ENCODE measurements at places on chromosomes 13 and 19.

- H3K27ac ChIP-seq = no peak overlapping the region
- no peak overlapping the region for H3K4me3 ChIP-seq
- H3K27me3 ChIP-seq = no peaks in the 10 kb centered on the region
- DNase-seq = no peak
- H3K4me1 ChIP-seq = no peaks in the 10 kb centered on the region
- no peaks in the 10 kb centered on the region for H3K36me3 ChIP-seq
Measured at GRCh38 chr19:5281588-5281987, 59.0 kb downstream of the PTPRS start.

DNA sequence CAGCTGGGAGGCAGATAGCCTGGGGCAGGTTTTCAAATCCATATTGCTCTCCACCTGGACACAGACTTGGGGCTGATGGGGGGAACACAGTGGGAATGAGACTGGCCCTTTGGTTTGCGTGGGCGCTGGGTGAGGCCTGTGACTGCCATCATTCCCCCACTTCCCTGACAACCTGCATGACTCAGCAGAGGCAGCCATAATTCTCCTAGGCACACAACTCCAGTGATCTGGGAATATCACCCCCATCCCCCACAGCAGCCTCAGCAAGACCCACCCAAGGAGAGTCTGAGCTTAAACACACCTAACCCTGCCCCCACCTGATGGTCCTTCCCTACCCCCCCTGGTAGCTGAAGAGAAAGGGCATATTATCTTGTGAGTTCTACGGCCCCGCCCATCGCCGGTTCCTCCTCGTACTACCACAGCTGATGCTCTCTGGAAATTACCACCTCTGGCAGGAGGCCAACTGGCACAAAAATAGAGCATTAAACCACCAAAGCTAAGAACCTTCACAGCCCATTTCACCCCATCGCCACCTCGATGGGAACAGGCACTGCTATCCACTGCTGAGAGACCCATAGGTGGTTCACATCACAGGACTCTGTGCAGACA lies 71.0 kb downstream of the RNF17 start:
- H3K4me3 ChIP-seq = no peak overlapping the region
- no peaks in the 10 kb centered on the region for H3K36me3 ChIP-seq
- H3K4me1 ChIP-seq = peaks cover 4% of the 10 kb centered on the region

DNA sequence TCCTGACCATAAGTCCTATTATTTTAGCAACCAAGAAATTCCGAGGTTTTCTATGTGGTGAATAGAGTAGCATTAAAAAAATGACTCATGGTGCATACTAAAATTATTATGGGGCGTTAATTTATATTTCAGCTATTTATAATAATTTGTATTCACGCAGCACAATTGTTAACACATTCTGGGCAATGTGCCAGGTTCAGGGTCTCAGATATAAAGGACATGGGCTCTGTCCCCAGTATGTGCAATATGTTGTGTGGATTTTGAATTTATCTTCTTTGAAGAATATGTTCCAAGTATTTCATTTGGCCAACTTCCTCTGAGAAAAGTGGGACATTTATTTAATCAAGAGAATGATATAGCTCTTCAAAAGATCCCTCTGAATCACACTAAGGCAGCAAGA lies 1434.7 kb upstream of the PRR20A start:
- H3K4me3 ChIP-seq = no peak overlapping the region
- H3K4me1 ChIP-seq = no peaks in the 10 kb centered on the region
- H3K27me3 ChIP-seq = no peaks in the 10 kb centered on the region
- H3K27ac ChIP-seq = no peak overlapping the region

DNA sequence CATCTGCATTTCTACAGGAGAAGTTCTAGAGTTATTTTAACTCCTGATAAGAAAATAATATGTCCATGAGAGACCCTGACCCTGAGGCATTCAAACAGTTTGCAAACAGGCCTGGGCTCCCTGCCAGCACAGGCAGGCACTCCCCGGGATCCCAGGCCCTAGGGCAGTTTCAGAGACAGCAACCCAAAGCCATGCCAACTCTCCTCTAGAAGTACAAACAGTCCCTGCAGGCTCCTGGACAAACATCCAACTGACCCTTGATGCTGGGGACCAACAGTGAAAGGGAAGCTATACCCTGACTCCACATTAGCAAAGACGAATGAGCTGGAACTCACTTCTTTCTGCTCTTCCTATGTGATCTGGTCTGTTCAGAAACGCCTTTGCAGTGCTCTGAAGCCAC lies 44.8 kb downstream of the CCDC70 start:
- H3K4me1 ChIP-seq = peaks cover 25% of the 10 kb centered on the region
- peaks cover 2% of the 10 kb centered on the region for H3K36me3 ChIP-seq
- no peak overlapping the region for H3K27ac ChIP-seq

DNA sequence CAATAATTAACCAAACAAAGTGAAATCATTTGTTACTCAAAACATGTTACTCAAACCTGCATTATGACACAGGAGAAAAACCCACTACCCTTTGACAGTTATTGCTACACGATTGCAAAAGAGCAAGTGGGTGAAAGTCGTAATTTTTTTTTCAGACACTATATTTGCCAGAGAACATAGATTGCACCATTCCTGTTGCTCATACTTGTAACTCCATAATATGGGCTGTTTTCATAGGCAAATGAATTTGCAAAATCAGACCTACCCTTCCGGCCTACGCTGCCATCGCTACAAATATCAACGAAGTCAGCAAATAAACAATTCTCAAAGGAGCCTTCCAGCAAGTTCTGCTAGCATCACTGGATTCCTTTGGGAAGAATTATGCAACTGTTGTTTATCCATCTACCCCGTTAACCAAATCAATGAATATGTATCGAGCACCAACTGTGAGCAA lies 396.5 kb downstream of the IRS2 start:
- no peaks in the 10 kb centered on the region for H3K36me3 ChIP-seq
- DNase-seq = no peak
- H3K4me3 ChIP-seq = no peak overlapping the region
- H3K27me3 ChIP-seq = no peaks in the 10 kb centered on the region
- H3K4me1 ChIP-seq = no peaks in the 10 kb centered on the region

DNA sequence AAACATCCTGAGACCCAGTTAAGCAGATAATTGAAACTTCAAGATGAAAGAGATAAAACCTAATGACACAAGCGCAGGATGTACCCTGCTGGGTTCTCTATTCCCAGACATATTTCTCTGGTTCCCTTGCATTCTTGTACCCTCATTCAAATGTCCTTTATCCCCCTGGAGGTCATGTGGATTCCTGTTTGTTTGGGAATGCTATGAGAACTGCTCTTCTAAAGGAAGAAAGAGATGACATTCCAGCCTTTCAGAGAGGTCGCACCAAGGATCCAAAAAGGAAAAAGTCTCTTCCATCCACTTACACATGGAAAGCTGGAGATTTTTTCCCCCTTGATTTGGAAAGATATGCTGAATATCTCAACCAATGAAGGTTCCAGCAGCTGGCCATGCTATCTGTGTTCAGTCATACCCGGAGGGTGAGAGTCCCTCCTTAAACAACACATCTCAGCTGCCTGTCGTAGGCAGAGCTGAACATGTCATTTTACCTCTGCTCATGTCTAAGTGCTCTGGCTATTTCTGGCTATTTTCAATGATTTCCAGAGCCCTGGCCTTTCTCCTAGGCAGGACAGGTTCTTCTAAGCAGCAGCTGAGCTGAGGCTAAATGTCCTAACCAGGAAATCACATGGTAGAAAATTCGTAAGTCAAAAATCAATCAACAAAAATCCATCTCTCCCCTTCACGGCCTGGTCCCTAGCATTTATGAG lies 52.5 kb downstream of the C13orf42 start:
- no peak for DNase-seq
- H3K4me3 ChIP-seq = no peak overlapping the region
- no peaks in the 10 kb centered on the region for H3K4me1 ChIP-seq
- no peaks in the 10 kb centered on the region for H3K36me3 ChIP-seq
